Cortex of kidney (tissue), 1 donor: ENCODE measurements at places on chromosomes 7 and 10.

GRCh38 chr7:150875791-150876190 is 23.5 kb downstream of the AOC1 start:
- no peak for DNase-seq

DNA sequence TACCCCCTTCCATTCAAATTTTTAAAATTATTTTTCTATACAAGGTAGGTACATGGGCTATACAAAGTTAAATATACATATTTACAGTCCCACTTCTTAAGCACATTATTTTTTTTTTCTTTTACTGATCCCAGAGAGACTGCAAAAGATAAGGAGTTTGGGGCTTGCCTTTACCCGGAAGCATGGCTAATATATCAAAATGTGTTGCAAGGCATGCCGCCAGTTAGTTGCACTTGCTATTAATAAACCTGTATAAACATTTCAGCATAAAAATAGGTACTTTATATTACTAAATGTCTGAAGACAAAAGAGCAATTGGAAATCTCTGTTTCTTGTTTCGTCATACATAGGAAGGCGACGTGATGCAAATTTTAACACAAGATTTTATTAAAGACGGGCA is 21.5 kb upstream of the PDLIM1 start:
- DNase-seq: no peak

GRCh38 chr10:21746118-21746517 is 212.1 kb downstream of the MLLT10 start:
- no peak for DNase-seq

- no peak for DNase-seq
Observed at GRCh38 chr10:58266826-58267712, 625 bp downstream of the IPMK start.

DNA sequence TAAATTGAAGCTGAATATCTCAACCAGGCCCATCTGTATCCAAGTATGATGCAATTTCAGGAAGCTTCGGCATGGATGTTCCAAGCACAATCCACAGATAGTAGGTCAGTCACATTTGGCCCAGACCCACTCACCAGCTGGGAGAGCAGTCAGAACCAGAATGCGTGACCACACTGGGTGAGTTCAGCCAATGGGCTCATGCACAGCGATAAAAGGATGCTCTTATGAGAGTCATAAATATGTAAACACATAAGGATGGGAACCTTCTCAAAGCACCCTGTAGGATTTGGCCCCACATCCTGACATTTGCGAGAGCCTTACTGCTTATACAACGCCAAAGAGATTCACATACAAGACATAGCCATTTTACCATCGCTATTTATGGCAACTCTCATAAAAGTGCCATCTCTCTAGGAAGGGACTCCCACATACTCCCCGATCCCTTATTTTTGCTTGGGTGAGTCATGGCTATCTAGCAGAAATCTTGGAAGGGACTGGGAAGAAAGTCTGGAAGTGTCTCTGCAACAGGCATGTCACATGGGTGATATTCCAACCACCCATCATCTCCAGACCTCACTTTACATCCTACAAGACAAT is 3.0 kb downstream of the AFAP1L2 start:
- no peak for DNase-seq

DNA sequence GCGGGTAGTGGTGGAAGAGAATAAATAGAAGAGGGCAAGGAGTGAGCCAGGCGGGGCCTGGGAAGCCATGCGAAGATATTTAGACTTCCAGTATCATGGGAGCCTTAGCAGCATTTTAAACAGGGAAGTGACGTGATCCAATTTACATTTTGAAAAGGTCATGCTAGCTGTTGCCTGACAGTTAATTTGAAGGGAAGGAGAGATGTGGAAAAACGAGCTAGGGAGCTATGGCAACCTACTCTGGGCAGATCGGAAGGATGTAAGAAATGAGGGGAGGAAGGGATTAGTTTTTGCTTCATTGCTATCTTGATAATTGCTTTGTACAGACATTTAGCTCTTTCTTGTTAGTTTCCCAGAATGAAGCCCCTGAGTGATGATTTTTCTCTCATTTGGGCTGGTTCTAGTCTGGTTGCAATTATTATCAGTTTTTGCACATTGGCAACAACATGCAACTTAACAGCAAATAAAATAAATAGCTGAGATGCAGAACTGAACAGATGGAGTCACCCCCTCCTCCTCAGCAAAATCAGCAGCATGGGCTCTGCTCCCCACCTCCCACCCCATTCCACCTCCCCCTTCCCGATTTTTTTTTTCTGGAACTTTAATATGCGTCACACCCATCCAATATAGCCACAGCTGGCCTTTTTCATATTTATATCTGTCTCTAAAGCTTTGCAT is 13.0 kb upstream of the CALU start:
- DNase-seq: no peak

DNA sequence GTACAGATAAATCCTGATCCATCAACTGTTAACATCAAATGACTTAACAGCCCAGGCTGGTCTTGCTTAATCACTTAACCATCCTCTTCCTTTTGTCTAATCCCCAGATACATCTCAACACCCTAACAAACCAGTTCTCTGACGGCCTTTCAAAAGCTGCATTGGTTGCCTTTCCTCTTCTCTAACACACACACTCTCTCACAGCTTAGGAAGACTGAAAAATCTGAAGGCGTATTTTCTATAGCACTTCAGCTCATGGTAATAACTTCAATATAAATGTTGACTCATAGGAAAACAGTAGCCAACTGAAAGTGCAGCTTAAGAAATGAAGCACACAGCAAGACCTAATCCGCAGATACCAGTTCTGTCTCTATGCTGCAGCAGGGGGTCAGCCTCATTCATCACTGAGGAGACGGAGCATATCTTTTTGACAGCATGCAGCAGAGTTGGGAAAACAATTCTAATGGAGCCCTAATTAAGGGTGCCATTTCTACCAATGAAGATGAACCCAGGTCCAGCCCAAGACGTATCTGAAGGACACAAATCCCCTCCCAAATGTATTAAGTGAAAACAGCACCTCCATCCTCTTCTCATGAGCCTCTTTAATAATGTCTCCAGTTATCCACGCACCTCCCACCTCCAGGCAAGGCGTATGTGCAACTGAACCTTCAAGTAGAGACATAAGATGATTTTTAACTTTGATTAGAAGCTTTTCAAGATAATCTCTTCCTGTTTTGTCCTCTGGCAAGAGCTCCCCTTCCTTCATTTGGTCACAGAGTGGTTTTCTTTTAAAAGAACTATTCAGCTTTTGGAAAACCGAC is 211.7 kb upstream of the NFE2L3 start:
- DNase-seq: no peak

DNA sequence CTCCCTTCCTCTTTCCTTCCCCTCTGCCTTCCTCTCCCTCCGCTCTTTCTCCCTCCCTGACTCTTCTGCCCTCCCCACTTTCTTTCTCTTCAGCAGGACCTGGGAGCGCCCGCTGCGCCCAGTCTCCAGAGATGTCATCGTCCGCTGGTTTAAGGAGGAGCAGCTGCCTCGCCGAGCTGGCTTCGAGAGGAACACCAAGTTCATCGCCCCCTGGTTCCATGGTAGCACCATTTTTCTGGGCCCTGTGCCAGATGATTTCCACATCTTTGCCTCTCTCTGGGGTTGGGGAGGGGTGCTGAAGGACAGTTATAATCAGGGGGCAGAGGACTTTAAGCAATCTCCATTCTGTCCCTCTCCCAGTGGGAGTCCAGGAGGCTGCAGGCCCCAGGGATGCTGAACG is 71.6 kb downstream of the SH2D4B start:
- DNase-seq: no peak

DNA sequence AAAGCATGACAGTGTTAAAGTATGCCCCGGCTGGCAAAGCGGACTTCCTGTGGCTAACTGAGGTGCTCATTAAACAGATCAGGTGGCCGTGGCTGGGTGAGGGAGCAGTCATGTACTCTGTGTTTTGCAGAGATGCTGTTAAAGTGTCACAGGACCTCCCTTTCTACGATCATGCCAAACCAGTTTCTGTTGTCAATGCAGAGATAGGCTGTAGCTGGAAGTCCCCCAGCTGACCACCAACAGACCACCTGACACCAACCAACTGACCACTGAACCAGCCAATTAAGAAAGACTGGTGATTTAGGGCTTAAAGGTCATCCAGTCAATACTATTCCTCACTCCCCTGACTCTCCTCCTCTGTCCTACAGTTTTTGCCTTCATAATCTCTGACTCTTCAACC is 431.1 kb upstream of the LRGUK start:
- no peak for DNase-seq

DNA sequence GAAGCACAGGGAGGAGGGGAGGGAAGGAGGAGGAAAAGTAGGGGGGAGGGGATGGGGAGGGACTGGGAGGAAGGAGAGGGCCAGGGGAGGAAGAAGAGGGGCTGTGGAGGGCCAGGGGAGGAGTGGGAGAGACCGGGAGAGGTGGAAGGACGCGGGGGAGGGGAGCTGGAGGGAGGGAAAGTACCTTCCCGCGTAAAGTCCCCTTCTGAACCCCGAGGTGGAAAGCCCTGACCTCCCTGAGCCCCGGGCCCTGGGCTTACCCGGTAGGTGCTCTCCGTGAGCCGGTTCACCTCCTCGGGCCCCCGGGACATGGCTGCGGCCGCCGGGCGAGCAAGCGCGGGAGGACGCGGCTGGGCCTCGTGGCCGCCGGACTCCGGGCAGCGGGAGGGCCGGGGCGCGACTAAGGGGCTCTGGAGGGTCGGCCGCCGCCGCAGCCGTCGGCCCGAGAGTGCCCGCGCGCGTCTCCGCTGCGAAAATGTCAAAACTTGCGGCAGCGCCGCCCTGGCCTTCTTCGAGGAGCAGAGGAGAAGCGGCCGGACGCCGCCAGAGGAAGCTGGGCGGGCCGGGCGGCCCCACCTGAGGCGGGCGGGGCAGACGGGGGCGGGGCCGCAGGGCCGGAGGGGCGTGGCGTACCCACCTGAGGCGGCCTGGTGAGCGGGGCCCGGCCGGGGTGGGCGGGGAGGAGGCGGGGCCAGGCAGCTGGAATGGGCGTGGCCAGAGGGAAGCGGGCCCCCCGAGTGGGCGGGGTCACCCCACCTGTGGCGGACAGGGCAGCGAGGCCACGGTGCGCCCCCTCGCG is at the start of gene BAIAP2L1:
TSS of gene BAIAP2L1 (minus strand) at position 549 of the 799 bp plus-strand sequence. CDS start at position 311, 238 bp downstream.
- DNase-seq: peak; percentile 52

DNA sequence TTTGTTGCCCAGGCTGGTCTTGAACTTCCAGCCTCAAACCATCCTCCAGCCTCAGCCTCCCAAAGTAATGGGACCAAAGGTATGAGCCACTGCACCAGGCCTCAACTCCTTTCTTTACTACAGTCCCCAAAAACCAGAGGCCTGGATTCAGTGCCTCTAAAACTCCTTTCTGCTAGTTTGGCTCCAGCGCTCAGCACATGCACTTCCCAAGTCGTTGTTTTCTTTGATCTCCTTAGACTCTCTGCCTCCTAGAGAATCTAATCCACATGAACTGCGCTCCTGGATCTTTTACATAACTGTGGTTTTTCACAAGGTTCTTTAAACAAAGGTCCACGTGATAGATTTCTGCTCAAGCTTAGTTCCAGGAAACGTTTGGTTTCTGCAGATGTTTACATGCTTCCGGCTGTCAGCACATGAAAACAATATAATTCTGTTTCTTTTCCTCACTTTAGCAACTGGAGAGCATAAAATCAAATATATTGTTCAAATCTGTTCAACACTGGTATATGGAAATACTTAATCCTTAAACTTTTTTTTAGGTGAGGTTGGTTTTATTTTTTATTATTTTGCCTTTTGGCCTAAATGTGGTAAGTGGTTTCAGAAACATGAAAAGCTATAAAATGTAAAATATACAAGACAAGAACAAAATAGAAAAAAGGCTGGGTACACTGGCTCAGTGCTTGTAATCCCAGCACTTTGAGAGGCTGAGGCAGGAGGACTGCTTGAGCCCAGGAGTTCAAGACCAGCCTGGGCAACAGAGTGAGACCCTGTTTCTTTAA is 270.5 kb upstream of the MKLN1 start:
- no peak for DNase-seq

DNA sequence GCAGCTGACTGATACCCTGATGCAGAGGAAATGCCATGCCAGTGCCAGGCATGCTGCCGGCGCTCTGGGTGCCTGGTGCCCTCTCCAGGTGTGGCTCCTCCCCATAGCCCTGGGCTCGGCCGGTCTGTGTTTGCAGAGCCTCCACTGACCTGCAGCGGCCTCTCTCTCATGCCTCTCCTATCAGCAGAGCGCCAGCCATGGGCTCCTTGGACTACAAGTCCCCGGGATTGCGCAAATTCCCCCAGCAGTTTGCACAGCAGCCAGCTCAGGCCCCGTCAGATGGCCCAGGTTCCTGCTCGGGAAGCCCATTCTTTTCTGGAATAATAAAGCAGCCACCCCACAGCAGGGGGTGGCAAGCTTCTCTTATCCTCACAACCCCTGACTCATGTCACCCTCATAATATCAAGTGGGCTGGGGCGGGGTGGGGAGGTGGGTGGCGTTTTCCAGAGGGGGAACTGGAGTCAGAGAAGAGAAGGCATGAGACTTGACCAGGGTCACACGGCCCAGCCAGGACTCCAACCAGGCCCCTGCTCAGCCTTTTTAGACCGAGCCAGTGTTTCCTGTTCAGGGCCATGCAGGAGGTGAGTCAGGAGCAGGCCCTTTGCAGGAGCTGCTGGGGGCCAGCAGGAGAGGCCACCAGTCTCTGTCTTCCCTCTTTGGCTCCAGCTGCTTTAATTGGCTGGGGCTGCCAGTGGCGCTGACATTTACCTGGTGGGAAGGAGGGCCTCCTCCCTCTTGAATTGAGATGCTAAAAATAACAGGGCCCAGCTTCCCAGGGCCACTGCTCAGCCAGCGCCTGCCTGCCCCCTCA is 58.6 kb downstream of the ZMIZ1 start:
- DNase-seq: no peak

DNA sequence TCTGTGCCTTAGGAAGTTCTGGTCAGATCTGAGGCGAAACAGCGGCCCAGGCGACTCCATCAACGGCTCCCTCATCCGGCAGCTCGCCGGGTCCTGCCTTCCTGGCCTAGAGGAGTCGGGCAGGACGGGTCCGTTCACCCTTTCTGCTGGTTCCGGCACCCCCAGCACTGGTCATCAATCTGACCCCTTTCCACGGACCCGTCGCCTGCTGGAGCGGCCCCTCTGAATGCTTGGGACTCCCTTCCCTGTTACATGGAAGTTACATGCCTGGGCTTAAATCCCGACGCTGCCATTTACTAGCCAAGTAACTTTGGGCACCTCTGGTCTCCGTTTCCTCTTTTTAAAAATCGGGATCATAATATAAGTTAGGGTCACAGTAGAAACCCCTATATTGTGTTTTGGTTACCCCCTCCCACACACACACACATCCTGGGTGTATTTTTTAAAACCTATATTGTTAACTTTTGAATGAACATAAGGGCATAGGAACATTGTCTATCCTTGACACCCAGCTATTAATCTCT is 607 bp upstream of the GGCT start:
- no peak for DNase-seq

- DNase-seq: no peak
Observed at GRCh38 chr10:104332243-104333031, 5.8 kb downstream of the ITPRIP start.

DNA sequence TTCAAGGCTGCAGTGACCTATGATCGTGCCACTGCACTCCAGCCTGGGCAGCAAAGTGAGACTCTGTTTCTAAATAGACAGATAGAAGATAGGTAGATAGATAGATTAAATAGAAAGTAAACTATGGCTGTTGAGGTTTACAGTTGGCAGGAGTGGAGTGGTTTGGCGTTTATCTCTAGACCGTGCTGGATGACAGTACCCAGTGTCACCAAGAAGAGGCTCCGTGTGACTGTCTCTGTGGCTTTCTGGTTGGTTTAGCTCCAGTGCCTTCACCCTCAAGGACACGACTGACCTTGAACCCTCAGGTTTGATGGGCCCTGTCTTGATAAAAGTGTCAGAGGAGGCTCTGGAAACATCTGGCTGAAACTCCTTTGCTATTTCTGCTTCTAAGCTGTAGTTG is 31.7 kb downstream of the CHST12 start:
- DNase-seq: no peak

- DNase-seq: no peak
Observed at GRCh38 chr10:62640411-62640810, 164.1 kb upstream of the ADO start.
